GF-D8 (cell line): ENCODE measurements at places on chromosomes 7 and 10.
A peak's percentile ranks its signal among the peaks of the same experiment; 100 is the strongest.

GRCh38 chr7:150570556-150571465, 3.6 kb downstream of the GIMAP4 start:
- DNase-seq, result no peak

DNA sequence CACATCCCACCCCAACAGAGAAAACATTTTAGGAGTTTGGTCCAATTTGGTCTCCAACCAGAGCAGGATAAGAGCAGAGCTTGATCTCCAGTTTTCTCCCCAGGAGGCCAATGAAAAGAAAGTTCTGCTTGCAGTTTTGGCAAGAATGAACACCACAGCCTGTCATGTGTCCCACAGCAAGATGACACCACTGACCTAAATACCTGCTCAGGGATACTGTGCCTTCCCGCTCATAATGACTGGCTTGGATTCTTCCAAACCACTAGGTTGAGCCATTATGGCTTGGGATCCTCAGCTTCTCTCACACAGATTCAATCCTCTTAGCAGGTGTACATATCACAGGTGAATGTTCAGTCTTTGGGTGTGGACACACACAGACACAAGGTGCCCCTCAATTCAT, 53.3 kb downstream of the C10orf90 start:
- DNase-seq, result no peak

DNA sequence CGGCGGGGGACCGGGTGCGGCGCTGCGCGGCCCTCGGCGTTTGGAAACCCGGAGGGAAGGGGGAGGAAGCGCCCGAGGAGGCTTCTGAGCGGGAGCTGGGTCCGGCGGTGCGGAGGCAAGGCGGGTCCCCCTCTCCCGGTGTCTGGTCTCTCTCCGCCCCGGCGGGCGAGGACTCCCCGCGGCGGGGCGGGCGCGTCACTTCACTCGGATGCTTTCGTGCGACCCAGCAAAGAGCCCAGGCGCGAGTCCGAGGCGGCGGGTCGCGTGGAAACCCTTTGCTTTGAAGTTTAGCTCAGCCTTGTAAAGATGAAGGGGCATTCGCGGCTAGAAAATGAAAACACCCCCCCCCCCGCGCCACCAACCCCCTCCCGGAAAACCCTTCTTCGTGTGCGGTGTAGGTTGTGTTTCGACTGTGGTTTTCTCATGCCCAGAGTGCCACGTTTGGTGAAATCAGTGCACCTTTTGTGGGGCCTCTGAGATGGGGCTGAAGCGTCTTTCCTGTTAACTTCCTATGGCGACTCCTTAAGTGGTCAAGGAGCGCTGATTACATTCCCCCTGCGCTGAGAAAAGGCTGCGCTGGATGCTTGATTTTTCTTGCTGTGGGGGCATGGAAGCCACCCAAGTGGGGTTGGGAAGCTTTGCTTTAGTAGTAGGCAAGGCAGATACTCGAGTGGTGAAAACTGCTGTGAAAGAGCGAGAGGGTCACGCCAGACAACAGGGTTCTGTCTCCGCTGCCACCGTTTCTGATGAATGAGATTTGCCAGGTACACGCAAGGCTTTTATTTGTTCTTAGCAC, 876 bp downstream of the GNAI1 start:
- no peak for DNase-seq

DNA sequence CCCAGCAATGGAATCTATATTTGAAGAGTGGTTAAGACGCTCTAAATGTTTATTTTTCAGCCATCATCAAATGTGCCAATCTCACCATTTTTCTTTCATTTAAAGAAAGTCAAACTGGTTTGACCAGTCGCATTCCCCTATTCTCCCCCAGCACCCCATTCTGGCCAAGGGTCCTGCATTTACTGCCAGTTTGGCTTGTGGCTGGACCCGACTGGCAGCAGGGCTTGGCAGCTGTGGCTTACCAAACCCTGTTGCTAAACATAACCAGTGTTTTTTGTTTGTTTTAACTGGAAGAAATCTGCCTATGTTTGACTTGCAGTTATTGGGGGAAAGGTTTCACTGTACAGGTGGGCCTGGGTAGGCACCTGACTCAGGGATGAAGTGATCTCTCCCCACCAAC, 116.3 kb downstream of the CYP26A1 start:
- DNase-seq, result no peak

GRCh38 chr7:77529279-77529678, 7.8 kb upstream of the PTPN12 start:
- DNase-seq, result no peak

- DNase-seq, result no peak
These were observed 79.5 kb upstream of the FAM133B start for GRCh38 chr7:92669616-92670165.

- no peak for DNase-seq
These were observed 28.9 kb upstream of the KAT6B start for GRCh38 chr10:74797550-74797949.

GRCh38 chr7:2684501-2684900, 3.5 kb upstream of the AMZ1 start:
- no peak for DNase-seq

DNA sequence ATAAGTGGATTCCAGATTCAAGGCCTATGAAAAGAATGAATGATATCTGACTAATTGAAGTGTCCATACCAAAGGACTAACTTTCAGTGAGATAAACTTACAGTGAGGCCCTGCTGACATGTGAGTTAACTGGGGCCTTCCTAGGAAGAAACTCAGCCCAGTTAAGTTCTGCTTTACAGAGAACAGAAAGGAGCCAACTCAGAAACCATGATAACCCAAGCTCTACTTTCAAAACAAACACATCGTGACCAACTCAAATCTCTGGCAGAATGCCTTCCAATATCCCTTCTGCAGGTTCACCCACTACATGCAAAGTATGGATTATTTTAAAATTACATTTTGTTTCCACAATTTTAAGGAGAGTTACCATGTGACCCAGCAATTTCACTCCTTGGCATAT, 75.8 kb upstream of the MRLN start:
- DNase-seq, result no peak

GRCh38 chr7:154910125-154910524, 92.8 kb downstream of the PAXIP1 start:
- DNase-seq, result no peak

DNA sequence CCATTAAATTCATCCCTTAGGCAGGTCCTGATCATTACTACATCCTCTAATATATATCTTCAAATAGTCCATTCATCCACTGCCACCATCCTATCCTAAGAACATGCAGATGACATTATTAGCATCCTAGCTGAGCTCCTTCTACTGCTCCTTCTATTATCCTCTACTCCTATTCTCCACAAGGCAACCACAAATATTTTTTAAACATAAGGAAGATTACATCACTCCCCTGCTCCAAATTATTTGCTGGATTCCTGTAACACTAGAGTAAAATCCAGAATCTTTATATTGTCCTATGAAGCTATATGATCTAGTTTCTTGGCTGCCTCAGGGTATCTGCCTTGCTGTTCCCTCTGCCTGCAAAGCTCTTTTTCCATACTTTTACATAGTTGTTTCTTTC, 176.3 kb upstream of the SLC26A5 start:
- DNase-seq, result no peak

GRCh38 chr10:13567030-13567429, 19.7 kb upstream of the PRPF18 start:
- peak; percentile 90 for DNase-seq

- no peak for DNase-seq
These were observed 422.6 kb upstream of the NUPR2 start for GRCh38 chr7:56538541-56539429.

DNA sequence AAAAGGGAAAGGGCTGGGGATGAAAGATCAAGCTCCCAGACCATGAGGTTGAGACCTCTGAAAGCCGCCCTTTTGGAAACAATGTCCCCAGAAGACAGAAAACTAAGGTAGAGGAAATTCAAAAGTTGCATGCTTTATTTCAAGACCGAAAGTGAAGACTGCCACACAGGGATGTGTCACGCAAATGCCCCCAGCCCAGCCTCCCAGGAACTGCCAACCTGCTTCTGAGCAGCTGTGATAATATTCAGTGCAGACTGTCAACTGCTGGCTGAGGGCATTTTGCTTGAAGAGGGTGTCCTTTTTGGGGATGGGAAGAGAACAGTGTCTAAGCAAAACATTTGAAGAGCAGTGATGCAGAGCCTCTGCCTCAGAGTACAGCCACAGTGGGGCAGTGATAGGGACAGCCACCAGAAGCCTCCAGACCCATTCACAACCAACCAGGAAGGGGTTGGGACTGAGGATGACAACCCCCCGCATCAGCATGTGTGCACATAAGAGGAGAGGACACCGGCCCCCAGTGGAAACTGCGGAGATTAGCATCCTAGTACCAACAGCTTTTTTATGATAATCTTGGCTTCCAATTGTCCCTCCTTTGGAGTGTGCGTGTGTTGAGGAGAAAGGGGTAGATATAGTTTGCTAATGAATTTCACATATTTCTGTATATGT, 34.7 kb upstream of the NFE2L3 start:
- DNase-seq, result no peak

DNA sequence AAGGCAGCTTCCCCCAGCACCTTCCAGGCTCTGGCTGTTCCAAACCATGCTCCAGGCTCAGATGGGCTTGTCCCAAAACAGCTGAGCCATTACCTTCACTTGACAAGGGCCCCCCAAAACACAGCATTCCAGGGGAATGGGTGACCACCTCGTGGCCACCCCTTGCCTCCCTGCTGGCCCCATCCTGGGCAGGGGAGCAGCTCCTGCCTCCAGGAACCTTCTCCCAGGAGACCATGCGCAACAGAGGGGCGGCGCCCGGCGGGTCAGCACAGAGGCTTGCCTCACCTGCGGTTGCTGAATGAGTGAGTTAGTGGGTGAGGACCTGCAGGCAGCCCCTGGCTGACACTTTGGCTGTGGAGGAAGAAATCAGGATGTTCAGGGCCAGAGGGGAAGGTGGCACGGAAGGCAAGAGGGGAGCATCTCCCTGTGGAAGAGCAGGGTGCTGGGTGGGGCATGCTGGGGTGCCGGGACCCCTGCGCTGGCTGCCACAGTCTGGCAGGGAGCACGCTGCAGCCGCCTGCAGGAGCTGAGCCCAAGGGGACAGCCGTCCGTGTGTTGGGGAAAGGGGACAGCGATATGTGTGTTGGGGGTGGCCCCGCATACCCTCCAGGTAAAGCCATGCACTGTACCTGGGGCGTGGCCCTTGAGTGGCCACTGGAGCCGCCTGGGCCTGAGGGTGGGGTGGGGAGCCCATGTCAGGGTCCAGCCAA, 54.7 kb downstream of the PWWP2B start:
- DNase-seq, result no peak

DNA sequence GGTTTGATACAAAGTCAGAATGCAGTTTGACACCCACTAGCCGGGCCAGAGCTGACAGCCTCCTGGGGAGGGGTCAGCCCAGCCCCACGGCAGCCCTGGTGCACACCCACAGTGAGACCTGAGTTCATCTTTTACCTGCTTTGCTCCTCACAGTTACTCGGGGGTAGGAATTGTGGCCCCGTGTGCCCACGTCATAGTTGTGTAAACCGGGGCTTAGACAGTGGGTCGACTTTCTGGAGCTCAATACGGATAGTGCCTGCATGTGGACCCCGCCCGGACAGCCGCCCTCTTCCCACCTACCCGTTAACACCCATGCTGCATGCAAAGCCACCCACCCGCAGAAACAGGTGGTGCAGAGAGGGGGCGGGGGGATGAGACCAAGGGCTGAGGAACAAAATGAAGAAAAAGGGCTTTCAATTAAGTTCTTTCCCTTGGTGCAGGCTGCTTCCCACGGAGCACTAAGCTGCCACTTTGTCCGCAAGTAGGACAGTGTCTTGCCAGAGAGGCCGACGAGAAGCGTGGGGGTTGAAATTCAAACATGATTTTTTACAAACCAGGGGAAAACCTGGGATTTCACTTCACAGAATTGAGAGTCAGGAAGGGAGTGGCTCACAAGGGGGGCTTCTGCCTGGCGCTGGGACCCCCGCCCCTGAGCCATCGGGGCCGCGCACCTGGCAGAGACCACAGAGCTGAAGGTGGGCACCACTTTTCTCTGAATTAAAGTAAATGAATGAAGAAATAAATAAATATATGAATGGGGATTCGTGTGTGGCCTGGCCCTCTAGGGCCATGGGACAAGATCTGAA, 24.6 kb upstream of the FOXL3 start:
- no peak for DNase-seq
